ENCODE measurements at places on chromosomes 5 and 9.
A peak's percentile ranks its signal among the peaks of the same experiment; 100 is the strongest.

DNA sequence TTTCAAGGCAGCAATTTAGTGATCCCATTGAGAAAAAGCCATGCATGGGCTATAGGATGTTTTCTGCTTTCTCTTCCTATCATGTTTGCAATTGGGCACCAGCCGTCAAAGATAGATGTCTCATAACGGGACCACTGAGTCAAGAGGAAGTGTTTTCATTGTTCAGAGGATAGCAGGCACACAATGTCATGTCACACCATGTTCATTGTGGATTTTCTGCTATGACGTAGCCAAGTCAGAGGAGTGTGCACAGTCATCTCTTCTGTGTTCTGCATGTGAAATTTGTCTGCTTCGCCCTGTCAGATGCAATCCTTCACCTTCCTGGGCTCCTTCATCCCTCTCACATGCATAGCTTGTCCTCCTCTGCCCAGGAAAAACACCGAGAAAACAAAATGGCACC is 106.0 kb downstream of the CD180 start:
- no peak for DNase-seq

- DNase-seq: no peak
These were observed 60.6 kb upstream of the SYK start for GRCh38 chr9:90741036-90741435.

- no peak for DNase-seq
These were observed 151.7 kb upstream of the ADCY2 start for GRCh38 chr5:7244208-7244607.

- DNase-seq: no peak
These were observed 50.8 kb upstream of the ASTN2 start for GRCh38 chr9:117465706-117466105.

GRCh38 chr9:133906932-133907910 is 84.9 kb downstream of the VAV2 start:
- no peak for DNase-seq

DNA sequence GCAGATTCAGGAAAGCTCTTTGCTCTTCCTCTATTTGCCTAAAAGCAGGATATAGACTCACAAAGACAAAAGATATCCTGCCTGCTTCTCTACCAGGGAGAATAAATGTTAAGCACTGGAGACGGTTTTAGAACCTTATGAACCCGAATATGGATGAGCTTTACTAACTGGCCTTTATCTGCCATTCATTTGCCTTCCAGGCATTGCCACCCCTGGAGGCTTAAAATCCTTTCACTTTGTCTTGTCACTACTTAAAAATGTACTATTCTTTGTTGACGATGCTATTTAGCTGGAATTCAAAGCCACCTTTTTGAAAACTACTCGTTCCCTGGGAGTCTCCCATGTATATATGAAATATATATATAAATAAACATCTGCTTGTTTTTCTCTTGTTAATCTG is 23.2 kb upstream of the LVRN start:
- DNase-seq: no peak

DNA sequence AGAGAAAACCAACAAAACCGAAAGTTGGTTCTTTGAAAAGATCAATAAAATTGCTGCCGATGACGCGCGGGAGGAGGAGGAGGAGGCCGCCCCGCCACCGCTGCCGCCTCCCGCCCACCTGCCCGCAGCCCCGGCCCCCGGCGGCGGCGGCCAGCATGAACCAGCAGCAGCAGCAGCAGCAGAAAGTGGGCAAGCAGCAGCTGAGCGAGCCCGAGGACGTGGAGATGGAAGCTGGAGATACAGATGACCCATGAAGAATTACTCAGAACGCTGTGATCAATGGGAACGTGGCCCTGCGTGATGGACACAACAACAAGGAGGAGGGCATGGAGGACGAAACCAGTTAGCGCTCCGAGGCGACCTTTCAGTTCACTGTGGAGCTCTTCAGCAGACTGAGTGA is 53.9 kb upstream of the EFNA5 start:
- no peak for DNase-seq

GRCh38 chr9:36051317-36051716 is 14.6 kb downstream of the RECK start:
- no peak for DNase-seq

DNA sequence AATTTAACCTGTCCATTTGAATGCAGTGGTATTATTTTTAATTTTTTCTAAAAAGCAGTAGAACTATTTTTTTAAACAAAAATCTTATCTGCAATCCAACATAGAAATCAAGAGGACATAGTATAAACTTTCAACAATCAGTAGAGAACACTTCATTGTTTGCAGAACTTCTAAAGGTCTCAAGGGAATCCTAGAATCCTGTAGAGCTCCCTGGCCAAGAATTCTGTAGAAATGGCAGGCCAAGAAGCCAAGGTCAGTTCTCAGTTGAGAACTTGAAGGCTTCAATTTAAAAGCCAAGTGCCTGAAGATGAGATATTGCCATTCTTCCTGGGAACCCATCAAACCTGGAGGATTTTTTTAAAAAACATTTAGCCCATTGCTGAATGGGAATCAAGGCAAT is 199.2 kb upstream of the KLF4 start:
- DNase-seq: no peak

DNA sequence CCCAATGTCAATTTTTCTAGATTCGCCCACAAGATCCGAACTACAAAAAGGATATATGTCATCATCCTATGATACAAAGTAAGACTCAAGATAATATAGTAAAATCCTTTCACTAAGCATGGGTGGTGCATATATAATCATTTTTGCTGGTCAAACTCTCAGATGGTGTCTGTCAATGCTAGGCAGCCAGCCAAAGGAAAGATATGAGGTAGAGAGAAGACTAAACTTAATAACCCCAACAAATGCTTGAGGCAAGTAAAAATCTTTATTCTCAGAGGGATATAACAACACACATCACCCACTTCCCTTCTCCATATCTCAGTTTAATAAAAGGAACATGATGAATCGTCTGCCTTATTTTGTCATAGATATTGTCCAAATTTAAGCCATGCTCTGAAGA is 841.2 kb upstream of the DMAC1 start:
- no peak for DNase-seq

DNA sequence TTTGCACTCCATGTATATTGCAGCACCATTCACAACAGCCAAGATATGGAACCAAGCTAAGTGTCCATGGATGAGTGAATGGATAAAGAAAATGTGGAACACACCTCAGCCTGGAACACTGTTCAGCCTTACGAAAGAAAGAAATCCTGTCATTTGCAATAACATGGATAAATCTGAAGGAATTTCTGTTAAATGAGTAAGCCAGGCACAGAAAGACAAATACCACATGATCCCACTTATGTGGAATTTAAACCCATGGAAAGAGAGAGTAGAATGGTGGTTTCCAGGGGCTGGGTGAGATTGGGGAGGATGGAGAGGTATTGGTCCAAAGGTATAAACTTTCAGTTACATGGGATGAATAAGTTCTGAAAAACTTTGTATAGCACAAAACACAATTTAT is 228.9 kb upstream of the CD180 start:
- DNase-seq: no peak

DNA sequence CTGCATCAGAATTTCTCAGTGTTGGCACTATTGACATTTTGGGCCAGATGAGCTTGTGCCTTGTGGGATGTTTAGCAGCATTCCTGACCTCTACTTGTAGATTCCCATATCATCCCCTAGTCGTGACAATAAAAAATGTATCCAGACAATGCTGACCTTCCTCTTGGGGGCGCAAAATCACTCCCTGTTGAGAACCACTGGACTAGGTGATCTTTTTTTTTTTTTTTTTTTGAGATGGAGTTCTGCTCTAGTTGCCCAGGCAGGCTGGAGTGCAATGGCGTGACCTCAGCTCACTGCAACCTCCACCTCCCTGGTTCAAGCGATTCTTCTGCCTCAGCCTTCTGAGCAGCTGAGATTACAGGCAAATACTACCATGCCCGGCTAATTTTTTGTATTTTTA is 22.6 kb downstream of the STXBP1 start:
- DNase-seq: no peak

- DNase-seq: no peak
These were observed 293.5 kb downstream of the TRIM32 start for GRCh38 chr9:116980582-116981120.

DNA sequence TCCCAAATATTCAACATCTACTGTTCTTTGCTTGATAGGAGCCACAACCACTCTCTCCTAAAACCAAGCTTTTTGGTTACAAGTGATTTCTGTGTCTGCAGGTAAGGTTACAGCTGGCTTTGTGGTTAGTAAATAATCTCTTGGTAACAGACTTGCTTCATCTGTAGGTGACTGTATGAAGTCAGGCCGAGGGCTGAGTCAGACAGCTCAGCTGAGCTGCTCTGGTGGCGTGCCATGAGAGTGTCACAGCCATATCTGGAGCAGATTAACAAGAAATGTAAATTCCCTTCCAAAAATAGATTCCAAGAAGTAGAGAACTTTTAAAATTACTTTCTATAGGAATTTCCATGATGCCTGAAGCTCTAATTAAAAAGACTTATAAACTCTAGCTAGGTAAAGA is 23.7 kb upstream of the TAS2R1 start:
- no peak for DNase-seq

DNA sequence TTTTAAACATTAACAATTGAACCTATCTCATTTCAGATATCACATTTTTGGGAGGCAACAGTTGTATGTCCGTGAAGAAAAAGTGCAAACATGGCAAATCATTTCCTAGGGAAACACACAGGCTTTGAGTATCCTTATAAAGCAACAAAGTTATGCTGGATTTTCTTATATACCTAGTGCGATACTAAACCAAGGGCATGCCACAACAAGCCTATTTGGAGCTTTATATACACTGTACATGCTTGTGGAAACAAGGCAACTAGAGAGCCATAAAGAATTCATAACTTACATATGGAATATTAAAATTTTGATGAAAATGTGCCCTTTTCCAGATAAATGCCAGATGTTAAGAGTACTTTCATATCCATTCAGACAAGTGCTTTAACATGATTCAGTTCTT is 191.4 kb downstream of the DCP2 start:
- no peak for DNase-seq

DNA sequence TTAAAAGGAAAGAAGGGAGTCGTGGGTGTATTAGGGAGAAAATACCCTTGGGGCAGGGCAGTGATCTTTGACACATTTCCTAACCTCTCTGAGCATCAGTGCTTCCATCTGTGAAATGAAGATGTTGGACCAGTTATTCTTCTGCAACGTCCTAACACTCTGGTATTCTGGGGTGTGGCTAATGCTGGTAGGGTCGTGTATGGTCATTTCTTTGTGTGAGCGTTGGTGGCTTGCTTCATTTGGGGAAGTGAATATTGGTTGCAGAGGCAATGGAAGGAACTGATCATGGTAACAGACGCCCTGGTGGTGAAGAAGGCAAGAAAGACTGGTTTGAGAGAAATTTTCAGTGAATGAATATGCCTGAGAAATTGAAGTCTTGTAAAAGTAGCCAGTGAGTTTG is 67.9 kb upstream of the TTC23L start:
- no peak for DNase-seq

GRCh38 chr9:34454571-34455065 is 3.8 kb downstream of the FAM219A start:
- no peak for DNase-seq

GRCh38 chr5:80082731-80083100 is 47.6 kb downstream of the THBS4 start:
- peak; percentile 54 for DNase-seq

DNA sequence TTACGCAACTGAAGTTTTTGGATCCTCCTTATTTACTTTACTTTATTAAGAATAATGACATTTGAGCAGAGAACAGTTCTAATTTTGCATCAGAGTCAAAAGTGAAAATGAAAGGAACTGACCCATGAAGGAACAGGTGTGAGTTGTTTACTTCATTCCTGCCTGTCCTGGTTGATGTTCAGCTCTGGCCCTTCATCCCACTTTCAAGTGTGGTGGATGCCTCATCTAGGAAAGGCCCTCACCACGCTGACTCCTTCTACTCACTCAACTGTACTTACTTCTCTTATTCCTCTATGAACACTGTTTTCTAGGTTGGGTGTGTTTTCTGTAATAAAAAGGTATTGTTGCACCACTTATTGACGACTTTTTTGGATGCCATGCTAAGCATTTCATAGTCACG is 61.8 kb upstream of the PLEKHG4B start:
- no peak for DNase-seq

DNA sequence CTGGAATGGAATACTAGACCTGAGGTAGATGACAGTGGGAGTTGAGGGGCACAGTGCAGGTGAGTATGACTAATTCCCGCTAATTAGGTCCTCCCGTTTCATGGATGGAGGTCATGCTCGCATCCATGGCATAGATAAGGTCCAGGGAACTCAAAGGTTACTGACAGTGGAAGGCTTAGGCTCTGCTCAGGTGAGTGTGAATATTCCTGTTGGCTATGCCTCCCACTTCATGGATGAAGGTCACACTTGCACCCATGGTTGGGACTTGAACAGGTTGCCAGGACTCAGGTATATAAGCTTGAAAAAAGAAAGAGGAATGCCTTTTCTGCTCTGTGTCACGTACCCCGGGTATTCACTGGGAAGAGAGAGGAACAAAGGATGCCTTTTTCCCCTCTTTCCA is 19.8 kb upstream of the UNC13B start:
- DNase-seq: no peak

DNA sequence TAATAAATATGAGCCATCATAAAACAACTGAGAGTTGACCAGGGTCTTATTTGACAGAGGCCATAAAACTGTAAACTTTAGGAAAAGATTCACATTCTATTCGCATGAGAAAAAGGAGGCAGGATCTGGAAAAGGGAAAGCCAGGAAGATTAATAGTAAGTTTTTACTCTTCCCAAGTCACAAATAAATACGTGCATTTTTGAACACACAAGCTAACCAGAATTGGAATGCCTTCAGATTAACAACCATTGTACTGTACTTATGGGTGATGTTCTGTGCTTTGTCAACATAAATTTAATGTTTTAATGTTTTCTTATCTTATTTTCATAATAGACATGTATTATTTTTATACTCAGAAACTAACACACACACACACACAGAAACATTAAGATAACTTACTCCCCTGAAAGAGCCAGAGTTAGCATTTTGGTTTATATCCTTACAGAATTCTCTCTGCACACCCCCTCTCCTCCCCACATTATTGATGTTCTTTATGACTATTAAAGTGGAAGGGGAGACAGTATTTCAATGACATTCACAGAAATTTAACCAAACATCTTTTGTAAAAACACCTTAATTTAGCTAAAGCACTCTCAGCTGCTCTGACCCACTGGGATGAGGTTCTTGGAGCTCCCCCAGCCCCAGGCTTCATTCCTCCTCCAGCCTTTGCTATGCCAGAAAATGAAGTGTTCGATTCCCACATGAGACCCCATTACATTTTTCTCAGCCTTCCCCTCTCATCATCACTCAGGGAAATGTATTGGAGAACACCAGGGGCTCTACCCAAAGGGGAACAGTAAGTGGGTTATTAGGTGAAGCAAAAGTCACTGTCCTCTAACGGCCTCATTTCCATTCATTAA is 155.5 kb downstream of the ESM1 start:
- no peak for DNase-seq

DNA sequence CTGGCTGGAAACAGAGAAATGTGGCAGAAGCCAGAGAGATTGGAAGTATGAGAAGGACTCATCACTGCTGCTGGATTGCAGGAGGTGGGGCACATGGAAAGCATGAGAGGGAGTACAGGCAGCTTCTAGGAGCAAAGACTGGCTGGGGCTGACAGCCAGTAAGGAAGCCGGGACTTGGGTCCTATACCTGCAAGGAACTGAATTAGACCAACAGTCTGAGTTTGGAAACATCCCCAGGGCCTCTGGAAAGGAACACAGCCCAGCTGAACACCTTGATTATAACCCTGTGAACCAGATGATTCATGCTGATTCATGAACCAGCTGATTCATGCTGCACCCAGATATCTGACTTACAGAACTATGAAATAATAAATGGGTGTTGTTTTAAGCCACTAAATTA is 93.4 kb downstream of the OSTF1 start:
- DNase-seq: no peak

- DNase-seq: peak; percentile 54
These were observed at the start of gene FAM169A for GRCh38 chr5:74865804-74866595. Gene FAM169A (minus strand): TSS chr5:74866387. CDS start chr5:74841676, 24,711 bp downstream.

GRCh38 chr9:127283917-127284497 is 19.4 kb downstream of the GARNL3 start:
- peak; percentile 29 for DNase-seq
